ENCODE measurements at places on chromosomes 2 and 18.

GRCh38 chr18:77055429-77056300, 76.9 kb downstream of the MBP start:
- DNase-seq, result no peak

DNA sequence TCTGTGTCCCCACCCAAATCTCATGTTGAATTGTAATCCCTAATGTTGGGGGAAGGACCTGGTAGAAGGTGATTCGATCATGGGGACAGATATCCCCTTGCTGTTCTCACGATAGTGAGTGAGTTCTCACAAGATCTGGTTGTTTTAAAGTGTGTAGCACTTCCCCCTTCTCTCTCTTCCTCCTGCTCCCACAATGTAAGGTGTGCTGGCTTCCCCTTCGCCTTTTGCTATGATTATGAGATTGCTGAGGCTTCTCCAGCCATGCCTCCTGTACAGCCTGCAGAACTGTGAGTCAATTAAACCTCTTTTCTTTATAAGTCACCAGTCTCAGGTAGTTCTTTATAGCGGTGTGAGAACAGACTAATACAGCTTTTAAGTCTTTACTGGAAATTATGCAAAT, 193.3 kb upstream of the RBBP8 start:
- no peak for DNase-seq

DNA sequence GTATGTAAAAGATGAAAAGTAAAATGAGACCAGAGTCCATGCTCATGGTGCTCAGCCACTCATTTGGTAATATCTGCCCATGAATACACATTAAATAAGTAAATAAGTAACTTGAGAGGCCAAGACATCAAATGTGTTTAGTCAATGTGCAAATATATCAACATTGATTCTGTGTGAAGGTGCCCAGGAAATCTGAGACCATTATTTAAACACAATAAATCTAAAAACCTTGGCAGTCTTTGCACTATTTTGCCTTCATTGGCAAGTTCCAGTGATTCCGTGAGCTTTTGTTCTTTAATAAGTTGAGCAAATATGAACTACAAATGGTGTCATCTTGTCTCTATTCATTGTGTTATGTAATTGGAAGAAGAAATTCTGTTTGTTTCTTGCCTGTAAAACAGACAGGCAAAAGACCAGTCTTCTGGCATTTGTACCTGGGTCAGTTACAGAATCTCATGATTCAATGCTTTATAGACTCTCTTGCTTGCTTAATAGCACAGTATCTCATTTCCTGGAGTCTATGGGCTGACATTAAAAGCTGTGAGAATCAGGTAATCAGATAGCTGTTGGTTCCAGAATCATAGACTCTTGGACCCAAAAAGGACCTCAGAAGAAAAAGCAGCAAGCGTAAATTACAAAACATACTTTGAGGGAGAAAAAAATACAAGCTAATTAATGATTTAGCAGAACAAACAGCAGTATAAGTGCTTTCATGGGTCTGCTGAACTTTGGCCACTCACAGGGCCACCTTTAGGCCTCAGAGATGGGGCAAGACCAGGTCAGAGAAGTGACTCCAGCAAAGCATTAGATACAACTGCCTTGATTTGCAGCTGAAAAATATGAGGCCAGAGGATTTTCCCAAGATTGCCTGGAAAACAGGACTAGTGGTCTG, 20.0 kb upstream of the SERPINB3 start:
- DNase-seq, result no peak

DNA sequence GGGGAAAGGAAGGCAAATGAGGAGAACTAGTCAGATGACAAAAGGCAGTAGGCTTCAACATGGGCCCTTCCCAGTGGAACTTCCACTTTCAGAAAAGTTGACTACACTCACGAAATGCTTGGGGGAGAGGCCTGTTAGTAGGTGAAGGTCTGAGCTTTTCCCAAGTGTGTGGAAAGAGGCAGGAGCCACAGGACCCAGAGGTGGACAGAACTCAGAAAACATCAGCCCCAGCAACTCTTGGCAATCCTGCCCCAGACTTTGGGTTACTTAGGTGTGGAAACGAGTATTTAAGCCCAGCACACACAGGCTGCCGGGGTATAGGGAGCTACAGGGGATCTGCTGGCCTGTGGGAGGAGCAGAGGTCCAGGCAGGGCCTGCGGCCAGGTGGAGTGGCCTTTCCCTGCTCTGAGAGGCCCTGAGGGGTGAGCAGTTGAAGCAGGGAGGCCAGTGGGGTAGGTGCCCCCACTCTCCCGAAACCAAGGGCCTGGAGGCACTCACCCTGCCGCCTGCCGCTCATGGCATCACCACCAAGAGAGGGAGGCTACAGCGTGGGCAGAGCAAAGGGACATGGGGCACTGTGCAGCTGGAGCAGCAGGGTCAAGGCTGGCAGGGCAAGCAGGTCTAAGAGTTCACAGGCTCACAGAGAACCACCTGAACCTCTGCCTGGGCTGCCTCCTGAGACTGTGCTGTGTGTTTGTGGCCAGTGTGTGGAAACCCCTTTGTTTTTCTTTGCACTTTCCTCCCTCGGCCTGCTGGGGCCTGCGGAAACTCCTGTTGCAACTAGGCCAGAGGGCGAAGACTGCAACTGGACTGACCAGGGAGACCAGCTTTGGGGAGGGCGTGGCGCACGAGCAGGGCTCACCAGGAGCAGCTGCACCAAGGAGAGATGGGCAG, 130.7 kb upstream of the SERTAD2 start:
- DNase-seq, result no peak

- no peak for DNase-seq
These were observed 171.0 kb downstream of the HRH4 start for GRCh38 chr18:24631243-24632025.

- DNase-seq, result no peak
These were observed 143.8 kb downstream of the SH3BP4 start for GRCh38 chr2:235095569-235095968.

- DNase-seq, result no peak
These were observed 5.0 kb upstream of the SERPINB2 start for GRCh38 chr18:63882333-63883141.

GRCh38 chr2:109171444-109172334, 42.7 kb downstream of the SH3RF3 start:
- no peak for DNase-seq

DNA sequence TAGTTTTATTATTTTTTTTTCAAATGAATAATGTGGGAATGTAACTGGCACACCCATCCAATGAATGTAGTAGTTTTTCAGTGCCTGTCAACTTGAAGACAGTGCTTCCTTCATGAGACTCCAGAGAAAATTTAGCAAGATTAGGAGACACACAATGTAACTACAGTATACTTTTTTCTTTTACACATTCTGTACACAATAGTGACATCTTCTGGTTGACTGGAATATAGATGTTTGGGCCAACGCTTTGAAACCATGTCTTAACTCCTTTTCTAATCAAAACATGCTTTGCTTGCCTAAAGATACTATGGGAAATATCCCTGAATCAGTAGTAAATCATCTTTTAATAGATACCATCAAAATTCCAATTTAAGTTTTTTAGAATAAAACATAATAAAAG, 229.5 kb upstream of the ZC3H15 start:
- DNase-seq, result no peak

GRCh38 chr2:49515996-49516782, 361.9 kb upstream of the FSHR start:
- no peak for DNase-seq

- DNase-seq, result no peak
These were observed at the start of gene SIX2 for GRCh38 chr2:45009303-45009927. SIX2 (minus strand) TSS chr2:45009452; CDS start chr2:45009110, 342 bp downstream.

- no peak for DNase-seq
These were observed 562.6 kb downstream of the ZEB2 start for GRCh38 chr2:143957321-143957720.

- no peak for DNase-seq
These were observed 3.9 kb upstream of the KLHL29 start for GRCh38 chr2:23381084-23381483.
